CD14-positive monocyte (primary cell): ENCODE measurements at places on chromosomes 4 and X.

- DNase-seq: no peak
Observed at GRCh38 chr4:3269105-3269927, 20.4 kb downstream of the MSANTD1 start.

- peak; percentile 70 for DNase-seq
Observed at GRCh38 chrX:152915541-152916241, 17.8 kb downstream of the ZNF185 start.

GRCh38 chrX:134460005-134460861 is at the start of gene HPRT1:
TSS of gene HPRT1 (plus strand) at chrX:134460165. CDS start at chrX:134460312, 147 bp downstream.
- DNase-seq: peak; percentile 72

- no peak for DNase-seq
Observed at GRCh38 chrX:72203421-72203820, 21.9 kb downstream of the PIN4 start.

DNA sequence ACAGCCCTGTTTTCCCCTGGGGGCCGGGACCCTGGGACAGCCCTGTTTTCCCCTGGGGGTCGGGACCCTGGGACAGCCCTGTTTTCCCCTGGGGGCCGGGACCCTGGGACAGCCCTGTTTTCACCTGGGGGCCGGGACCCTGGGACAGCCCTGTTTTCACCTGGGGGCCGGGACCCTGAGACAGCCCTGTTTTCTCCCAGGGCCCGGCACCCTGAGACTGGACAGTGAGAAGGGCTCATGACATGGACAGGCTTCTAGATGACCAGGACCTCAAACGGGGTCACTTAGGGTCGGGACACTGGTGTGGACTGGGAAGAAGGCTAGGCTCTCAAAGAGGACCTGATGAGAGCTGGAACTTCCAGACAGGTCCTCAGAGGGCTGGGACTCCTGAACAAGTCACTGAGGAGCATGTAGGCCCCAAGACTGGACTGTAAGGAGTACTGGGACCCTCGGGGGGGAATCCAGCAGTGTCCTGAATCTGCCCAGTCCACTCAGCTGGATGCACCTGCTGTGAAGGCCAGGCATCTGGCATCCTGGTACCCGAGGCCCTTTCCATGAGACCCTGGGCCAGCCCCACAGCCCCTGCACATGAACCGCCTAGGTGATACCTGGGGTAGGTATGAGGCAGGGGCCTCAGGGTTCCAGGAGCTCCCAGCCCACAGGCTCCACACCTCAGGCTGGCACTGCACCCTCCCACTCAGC is 2.4 kb downstream of the PCGF3 start:
- DNase-seq: no peak

DNA sequence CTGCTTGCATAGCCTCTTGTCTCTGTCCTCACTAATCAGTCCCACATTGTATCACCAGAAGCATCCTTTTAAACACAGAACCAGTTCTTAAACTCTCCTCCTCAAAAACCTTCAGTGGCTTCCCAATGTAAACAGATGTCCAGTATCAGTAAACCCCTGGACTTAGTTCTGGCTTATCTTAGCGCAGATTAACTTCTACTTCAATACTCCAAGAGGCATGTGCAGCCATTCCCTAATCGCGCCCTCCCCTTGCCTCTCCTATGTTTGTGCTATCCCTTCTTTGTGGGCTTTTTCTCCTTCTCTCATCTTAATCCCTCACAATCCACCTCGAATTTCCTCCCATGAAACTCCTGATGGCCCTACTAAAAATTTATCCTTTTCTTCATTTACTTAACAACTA is 193.8 kb downstream of the FBXO8 start:
- DNase-seq: no peak

- DNase-seq: no peak
Observed at GRCh38 chr4:93776386-93777080, 52.0 kb upstream of the ATOH1 start.

DNA sequence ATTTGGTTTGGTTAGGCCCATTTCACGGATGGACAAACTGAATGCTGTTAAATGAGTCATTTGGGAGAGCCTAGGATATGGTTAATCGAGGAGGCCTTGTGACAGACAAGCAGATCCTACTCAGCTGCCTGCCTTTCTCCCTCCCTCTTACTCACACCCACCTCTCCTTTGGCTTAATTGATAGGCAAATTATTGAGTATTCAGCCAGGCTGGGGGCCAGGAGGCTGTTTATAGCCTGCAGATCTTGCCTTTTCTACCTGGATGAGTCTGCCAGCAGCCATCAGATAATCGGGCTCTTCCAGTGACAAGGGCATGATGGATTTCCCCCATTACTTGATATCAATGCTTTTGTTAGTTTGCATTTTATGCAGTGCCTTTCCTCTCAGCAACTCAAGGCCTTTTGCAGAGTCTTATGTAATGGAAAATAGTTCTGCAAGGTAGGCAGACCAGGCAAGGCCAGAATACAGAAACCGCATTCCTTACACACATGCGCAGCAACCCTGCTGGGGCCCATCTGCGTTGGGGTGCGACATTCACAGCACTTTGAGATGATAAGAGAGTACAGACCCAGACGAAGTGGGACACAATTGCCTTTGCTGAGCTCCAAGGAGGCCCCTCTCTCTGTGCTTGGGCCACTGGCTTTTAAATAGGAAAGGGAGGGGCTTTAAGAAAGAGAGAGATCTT is 96.2 kb upstream of the ATP6AP2 start:
- no peak for DNase-seq

GRCh38 chr4:120139392-120139791 is 72.7 kb upstream of the MAD2L1 start:
- DNase-seq: peak; percentile 5

DNA sequence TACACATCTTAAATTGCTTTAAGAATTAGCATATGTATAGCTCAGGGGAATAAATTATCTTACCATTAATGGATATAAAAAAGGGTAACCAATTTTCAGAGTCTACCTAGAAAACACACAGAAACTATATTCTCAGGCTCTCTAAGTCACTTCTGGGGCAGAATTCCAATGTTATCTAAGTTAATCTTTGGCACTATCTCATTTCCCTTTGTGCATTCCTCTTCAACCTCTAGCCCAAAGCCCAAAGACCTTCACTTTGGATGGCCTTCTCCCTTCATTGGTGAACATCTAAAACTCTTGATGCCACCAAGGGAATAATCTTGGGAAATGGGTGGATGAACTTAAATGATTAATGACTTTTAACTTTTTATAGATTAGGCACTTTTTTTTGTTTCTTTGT is 108.3 kb downstream of the APBB2 start:
- DNase-seq: no peak

DNA sequence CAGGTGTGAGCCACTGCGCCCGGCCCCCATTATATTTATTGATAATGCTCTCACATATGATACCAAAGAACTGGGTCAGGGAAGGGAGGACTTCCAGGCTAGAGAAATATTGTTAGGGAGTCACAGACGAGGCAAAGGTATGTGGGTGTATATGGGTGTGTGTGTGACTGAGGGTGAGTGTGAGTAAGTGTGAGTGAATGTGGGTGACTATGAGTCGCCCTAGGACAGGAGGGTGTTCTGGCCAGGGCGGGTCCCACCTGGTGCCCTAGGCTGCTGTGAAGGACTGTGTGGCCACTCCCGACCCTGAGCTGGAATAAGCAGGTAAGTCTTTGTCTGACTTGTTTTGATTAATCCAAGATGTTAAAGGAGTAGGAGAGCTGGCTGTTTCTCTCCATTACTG is 34.4 kb downstream of the RWDD4 start:
- DNase-seq: no peak

DNA sequence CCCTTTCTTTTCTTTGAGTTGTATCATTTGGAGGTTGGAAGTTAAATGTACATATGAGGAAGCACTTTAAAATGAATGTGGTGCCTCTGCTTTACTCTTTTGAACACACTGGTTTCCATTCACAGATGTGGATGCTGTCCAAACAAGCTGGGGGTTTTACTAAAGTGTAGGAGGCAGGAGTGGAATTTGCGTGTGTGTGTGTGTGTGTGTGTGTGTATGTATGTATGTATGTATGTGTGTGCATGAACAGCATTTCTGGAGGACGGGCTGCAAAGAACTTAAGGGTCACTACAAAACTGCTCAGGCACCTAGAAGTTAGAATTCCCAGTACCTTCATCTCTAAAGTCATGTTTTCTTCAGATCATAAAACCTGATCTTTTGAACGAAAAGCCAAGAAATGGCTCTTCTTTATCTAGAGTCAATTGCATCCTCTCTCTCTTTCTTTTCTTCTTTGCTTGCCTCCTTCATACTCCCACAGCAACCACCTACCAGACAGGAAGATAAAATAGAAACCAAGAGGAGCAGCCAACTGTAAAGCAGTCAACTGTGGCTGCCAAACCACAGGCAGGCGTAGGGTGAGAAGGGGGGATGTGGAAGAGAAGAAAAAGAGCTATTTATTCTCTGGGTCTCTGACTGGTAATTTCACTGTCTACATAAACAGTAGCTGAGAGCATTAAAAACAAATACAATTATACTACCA is 177.0 kb upstream of the RASGEF1B start:
- no peak for DNase-seq

DNA sequence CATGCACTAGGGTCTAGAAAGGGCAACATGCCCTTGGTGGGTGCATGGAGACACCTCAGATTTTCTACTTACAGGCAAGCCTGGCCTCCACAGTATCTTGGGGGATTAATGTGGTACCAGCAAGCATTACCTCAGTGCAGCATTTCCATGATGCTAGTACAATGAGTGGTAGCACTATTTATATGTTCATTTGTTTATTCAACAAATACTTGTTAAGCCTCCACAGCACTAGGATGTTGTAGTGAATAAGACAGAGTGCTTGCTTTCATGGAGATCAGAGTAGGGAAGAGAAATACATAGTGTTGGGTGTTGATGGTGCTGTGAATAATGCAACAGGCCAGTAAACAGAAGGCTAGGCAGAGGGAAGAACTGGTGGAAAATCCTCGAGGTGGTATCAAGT is 133.4 kb downstream of the KLHL8 start:
- DNase-seq: no peak

GRCh38 chrX:121479406-121479805 is 432.0 kb downstream of the GLUD2 start:
- DNase-seq: no peak
